ENCODE measurements at places on chromosomes 5 and 9.

DNA sequence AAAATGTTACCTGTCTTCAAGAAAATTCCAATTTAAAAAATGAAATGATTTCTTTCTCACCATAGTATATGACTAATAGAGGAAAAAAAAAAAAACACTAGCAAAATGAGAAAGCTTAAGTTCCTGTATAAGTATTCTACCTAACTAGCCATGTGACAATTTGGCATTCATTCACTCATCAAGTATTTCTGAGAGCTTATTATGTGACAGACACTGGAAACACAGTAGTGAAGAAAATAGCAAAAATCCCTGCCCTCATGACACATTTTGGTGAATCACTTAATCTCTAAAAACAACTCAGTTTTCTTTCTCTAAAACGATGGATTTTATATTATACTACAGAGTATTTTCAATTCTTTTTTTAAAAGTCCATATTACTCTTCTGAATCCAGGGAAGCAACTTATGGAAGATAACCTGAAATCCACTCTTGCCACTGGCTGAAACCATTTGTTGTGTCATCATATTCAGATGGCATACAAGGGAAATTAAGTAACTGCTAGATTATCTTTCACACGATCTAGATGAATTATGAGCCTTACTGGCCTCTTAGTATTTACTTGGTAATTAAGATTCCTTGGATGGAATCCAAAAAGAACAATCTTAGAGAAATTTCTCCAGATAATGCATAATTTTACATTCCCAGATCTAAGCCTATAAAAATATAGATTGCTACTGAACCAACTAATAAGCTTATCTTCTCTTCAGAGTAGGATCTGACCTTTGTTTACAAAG lies 5.5 kb downstream of the PTBP3 start:
- DNase-seq, result no peak

DNA sequence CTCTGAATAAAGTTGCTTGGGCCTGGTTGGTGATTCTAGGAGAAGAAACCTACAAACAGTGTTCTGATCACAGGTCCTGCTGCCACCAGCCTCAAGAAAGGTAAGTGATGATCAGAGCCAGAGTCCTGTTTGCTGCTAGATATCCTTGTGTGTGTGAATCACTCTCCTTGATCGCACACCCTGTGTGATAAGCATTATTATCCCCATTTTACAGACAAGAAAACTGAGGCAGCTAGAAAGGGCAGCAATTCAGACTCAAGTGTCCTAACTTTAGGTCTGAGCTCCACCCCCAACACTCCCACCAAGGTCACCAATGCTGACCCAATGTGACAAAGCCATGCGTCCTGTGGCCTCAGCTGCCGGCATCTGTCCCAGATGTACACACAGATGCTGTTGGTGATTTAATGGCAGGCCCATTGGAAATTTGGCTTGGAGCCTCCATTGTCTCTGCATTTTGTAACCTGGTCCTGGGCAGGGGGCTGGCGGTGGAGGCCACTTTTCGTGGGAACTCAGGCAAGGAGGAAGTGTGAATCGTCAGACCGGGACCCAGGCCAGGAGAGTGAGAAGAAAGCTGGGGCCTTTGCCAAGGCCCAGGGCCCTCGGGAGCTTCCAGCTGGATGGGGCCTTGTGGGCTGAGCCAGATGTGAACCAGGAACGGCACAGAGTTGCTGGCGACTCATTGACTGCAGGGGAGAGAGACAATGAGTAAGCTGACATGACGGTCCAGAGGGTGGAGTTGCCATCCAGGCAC lies 29.8 kb upstream of the GGTA1 start:
- DNase-seq, result no peak

DNA sequence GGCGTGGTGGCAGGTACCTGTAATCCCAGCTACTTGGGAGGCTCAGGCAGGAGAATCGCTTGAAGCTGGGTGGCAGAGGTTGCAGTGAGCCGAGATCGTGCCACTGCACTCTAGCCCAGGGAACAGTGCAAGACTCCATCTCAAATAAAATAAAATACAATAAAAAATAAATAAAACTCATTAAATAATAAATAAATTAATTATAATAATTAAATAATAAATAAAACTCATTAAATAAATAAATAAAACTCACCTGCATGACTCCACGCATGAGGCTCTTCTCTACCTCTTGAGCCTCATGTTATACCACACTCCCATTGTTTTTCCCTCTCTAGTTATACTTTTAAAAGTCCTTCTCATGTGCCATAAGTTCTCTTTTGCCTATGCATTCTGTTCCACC lies 995.4 kb downstream of the MAT2B start:
- DNase-seq, result no peak

- DNase-seq, result peak; percentile 24
Observed at GRCh38 chr5:32583582-32584232, 1.6 kb upstream of the SUB1 start.

- DNase-seq, result no peak
Observed at GRCh38 chr9:92308893-92309292, 15.4 kb upstream of the IARS1 start.

DNA sequence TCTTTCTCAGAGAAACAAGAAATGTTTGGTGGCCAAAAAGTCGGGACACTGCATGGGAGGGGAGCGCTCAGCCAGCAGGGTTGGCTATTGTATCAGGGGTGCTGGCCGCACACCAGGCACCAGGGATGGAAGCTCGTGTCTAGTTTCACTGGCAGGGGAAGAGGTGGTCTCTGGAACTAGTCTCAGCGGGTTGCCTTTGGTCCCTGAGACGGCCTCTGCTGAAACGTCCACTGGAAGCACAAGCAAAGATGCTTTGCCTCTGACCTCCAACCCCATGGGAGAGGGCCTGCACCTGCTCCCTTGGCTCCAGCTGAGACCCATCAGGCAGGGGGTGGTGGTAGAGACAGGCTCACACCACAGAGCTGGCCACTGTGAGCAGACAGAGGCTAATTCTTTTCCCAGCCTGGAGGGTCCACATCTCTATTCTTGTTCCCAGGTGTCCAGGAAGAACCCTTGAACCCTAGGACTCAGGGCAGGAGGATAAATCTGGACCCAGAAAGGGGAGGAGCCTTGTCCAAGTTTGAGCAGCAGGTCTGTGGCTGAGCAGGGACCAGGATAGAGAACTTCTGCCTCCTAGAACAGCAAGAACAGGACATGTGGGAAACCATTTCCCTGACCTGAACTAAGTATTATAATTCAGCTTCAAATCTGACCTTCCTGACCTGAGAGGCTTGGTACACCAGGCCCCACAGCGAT lies 102.6 kb downstream of the RGS3 start:
- DNase-seq, result no peak

DNA sequence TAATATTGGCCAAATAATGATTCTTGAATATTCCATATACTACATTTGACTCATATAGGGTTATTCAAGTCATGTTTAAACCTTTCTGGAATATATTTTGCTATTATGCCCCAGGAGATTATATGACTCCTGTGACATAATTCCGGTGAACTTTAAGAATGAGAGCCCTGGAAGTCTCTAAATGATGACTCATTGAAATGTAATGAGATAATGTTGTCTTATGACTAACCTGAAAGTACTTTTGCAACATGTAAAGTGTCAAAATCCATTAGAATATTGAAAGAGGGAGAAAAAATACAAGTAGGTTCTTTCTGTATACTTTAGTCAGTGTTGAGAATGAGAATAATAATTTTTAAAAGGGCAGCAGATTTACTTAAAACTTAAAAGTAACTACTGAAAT lies 830.4 kb downstream of the MAT2B start:
- no peak for DNase-seq

- DNase-seq, result peak; percentile 61
Observed at GRCh38 chr5:54902791-54903473, 82.5 kb downstream of the ESM1 start.

- DNase-seq, result no peak
Observed at GRCh38 chr5:55218967-55219366, 8.1 kb downstream of the MCIDAS start.

DNA sequence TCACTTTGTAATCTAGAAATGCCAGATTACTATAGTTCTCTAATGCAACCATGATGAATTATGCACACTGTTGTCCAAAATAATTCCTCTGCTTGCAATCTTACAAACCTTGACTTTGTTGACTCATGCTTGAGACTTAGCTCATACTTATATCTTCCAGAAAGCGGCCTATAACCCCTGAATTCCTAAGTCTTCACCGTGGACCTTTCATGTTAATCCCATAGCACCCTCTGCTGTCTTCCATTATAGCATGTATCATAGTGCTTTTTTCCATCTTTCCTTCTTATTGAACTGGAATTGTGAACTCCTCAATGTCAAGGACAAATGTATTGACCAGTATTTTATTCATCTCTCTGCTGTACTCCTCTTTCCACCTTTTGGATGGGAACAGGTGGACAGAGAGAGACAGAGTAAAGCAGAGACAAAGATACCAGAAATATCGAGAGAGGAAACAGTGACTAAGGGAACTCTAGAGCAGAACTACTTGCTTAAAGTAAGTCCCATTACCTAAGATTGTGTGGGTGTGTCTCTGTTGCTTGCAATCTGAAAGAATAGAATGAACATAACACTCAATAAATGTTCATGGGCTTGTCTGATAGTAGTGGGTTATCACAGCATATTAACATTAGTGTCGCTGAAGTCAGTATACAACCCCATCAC lies 110.0 kb downstream of the LURAP1L start:
- no peak for DNase-seq

Data from activated T-helper 1 cell treated with anti-CD3 and anti-CD28 coated beads, Interleukin-12 subunit alpha, Interleukin-12 subunit beta, Interleukin-2, Interleukin-4 antibody, amounts not matched to agents 30 ng/mL and 10 ng/mL and 1 ng/mL, durations not matched to agents 14 hours and 24 hours and 36 hours (primary cell).